Eye (tissue), 1 donor: ENCODE measurements at places on chromosomes 7 and 10.

DNA sequence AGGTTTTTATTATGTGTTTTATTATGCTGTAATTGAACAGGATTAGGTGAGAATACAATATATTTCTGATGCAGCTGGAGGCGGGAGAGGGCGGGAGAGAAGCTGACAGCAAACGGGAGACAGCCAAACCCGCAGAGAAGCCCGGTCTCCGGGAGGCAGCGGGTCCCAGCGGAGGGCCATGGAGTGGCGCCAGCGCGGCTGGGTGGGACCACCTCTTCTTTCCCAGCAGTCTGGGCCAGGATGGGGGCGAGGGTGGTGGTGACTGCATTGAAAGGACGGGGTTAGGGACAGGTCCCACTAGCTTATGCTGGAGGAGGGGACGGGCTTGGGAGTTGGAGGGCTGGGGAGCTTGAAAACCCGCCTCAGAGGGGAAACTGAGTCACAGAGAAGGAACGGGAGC, 14.5 kb upstream of the KAZALD1 start:
- no peak for DNase-seq

DNA sequence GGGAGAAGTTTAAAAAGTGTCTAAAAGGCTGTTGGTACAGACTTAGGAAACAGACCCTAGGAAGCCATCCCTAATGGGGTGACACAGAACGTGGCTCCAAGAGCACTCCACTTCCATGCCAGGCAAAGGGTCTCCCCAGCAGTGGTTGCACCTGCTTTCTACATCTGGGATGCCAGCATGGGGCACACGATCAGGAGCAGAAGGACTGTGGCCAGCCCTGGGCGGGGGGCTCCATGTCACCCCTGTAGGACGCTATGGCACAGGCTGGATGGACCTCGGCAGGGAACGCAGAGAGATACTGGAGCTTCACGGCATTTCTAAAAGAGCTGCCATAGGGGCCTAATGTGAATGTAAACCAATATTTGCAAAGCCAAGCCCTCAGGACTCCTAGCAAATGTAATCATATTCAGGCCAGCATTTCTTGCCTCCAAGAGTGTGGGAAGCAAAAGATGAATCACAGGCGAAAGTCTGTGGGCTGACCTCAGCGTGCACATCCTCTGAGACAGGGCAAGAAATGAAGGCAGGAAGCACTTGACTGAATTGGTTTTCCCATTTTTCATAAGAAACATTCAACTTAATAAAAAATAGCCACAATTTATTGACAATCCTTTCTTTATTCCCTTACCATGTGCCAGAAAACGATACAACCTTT, 93.9 kb downstream of the ATXN7L1 start:
- DNase-seq, result no peak

GRCh38 chr10:43708262-43708661, 59.6 kb upstream of the ZNF32 start:
- no peak for DNase-seq

DNA sequence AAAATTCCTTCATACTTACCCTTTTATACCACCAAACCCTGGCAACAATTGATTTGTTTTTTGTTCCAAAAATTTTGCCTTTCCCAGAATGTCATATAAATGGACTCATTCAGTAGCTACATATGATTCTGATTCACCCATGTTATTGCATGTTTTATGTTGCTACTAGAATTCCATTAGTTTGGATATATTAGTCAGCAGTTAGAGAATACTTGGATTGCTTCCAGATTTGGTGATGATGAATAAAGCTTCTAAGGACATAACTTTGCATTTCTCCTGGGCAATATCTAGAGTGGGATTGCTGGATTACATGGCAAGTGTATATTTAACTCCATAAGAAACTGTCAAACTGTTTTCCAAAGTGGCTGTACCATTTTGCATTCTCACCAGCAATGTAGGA, 806.9 kb downstream of the DNAJB9 start:
- no peak for DNase-seq

DNA sequence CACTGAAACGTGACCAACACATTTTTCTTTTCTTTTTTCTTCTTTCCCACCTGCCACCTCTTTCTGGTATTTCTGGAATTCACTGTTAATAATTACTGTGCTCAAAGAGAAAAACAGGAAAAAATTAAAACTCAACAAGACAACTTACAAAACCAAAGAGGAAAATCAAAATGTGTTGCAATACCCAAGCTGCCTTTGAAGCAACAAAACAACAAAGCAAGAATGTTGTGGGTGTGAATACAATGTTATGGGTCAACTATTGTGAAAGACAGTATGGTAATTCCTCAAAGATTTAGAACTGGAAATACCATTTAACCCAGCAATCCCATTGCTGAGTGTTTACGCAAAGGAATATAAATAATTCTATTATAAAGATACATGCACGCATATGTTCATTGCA, 415.1 kb downstream of the GFRA1 start:
- DNase-seq, result no peak

DNA sequence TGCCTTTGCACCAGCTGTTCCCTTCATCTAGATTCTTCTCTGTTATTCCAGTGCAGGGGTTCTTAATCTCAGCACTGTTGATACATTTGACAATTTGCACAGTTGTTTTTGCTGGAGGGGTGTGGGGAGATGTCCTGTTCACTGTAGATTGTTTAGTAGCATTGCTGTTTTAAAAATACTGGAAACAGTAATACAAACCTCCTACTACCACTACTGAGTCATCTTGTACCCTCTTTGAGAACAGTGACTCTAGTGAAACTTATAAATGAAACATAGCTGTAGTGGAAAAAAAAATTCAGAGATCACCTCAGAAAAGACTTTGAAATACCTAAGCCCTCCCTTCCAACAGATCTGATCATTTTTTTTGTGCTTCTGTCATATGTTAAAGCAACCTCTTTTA, 154.8 kb upstream of the TMEM196 start:
- DNase-seq, result no peak

DNA sequence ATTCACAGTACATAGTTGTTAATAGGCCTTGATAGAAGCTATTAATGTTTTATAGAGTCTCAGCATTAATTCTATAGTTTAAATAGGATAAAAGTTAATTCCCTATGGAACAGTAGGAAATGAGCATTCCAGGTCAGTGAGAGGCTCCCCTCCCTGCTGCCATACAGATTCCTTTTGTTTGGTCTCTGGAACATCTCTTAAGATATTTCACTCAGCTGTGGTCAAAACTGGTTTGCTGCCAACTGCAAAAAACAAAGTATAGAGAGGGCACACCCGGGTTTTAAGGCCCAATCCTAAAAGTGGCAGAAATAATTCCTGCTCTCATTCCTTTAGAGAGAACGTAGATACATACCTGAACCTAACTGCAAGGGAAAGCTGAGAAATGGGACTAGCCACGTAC, 51.3 kb downstream of the MDFIC start:
- no peak for DNase-seq
